ENCODE measurements at places on chromosomes 13 and 19.

DNA sequence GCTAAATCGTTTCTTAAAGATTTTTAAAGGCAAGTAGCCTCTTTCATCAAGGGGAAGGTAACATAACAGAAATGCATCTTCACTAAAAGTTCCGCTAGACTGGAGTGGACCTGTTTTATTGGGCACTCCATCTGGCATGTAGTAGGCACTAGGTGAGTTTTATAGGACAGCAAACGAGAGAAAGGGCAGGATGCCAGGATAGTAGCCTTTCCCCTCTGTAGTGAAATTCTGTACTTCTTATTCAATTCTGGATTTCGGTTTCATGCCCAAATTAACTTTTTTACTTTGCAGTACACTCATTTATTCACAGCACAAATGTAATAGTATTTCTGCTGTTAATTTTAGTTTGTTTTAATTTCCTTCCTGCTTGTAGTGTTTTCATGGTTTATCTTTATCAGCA lies 45.2 kb downstream of the GPR180 start:
- no peak for DNase-seq

DNA sequence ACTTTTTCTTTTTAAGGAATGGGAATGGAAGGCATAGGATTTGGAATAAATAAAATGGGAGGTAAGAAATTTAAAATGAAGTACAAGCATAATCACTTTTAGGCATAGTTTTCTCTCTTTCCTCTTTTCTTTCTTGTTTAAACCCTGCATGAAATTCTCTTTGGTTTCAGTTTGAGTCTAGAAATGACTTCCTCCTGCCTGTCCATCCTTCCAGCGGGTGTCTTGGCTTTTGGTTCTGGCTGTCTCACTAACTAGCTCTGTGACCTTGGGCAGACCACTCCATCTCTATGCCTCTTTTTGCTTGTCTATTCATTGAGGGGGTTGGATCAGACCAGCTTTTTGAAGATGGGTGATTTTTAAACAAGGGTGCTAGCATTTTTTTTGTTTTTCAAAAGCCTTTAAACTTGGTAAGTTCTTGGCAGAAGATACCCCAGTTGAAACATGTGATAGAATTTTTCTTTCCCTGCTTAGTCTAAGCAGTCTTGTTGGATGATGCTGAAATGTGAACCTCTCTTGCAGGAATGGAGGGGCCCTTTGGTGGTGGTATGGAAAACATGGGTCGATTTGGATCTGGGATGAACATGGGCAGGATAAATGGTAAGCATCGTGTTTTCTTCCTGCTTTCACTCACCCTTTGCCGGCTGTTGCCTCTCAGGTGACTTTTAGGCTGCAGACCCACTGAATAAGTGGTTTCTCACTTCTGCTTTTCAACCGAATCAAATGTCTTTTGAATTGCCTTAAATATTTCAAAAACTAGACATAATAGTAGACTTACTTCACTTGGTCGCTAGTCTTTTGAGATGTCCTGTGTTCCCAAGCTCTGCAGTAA lies 28.6 kb downstream of the PRAM1 start:
- DNase-seq: no peak

DNA sequence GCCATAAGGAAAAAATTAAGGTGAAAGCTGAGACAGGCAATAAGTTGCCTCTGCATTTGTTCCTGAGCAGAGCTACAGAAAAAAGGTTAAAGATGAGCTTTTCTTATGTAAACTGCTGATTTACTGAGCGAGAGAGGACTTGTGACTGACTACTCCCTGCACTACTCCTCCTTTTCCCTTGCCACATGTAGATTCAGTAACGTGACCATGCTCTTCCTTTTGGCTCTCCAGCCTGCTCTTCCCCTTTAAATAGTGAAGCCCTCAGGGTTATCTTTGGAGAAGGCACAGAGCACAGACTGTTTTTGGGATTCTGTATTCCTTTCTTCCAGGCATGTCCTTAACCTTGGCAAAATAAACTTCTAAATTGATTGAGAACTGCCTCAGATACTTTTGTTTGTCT lies 630.2 kb downstream of the UQCRFS1 start:
- no peak for DNase-seq

DNA sequence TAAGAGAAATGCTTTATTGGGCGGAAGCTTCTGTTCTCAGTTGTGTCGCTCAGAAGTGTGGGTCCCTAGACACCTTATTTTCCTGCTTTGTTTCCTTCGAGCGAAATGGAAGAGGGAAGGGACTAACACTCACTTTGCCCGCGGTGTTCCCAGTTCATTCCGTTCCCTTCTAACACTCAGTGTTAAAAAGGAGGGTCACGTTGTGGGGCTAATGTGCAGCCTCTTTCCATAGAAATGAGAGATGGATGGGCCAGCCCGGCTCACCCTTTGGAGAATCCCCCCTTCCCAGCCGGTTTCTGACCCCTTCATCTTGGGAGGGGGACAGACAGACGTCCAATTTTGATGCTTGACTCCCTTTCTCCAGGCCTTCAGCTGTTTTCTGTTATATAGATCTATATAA lies 2.3 kb downstream of the ATP11A start:
- DNase-seq: no peak

- no peak for DNase-seq
Observed at GRCh38 chr19:31502536-31503170, 153.4 kb upstream of the TSHZ3 start.
